ENCODE measurements at places on chromosomes 2 and 18.
A peak's percentile ranks its signal among the peaks of the same experiment; 100 is the strongest.

DNA sequence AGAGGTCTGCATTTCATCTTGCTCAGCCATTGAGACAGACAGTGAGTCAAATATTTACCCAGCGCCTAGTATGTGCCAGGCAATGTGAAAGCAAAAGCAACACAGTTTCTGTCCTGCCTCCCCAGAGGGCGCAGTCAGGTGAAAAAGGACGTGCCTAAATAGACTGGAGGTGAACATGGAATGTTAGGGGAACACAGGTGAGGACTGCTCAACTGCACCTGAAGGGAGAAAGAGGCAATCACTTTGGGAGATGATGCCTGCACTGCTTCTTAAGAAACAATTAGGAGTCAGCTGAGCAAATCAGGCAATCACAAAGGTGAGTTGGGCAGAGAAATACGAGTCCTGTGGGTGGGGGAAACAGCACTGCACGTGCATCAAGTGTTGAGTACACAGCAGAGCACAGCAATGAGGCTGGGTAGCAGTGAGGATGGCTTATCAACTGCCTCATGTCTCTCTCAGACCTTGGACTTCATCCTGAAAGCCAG lies 218.3 kb upstream of the SMAD7 start:
- DNase-seq: peak; percentile 2

DNA sequence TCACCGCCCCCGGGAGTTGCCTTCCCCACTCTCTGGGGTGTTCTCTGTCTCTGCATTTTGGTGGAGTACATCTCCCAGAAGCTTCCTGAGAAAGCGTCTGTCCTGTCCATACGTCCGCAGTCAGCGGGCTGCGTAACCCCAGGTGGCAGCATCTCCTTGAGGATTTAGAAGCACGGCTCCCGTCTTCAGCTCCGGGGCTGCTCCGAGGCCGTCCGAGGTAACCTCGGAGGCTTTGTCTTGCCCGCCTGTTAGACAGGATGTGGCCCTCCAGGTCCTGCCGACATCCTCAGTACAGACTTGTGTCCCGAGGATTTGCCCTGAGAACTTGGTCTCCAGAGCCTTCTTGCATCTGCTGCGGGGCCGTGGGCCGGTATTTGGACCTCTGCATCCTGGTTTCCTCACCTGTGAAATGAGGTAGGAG lies 58.4 kb downstream of the CTDP1 start:
- DNase-seq: no peak

GRCh38 chr2:141362311-141362710 lies 768.5 kb downstream of the LRP1B start:
- no peak for DNase-seq

DNA sequence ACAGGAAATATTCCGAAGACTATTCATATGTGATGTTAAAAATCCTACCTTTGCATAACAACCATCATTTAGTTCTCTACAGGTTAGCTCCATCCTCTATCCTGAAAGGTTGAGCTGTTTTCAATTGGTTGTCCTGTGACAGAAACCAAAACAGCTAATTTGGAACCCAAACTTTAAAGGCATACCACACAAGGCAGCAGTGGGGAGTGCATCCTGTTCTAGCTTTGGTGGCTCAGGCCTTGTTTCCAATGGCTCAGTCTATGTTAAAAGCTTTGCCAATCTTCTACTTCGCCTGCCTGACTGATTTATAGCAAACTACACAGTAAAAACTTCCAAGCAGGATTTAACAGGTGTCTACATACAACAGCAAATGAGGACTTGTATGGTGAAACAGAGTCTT lies 3.2 kb downstream of the CD226 start:
- no peak for DNase-seq

GRCh38 chr2:211033765-211034164 lies 477.4 kb downstream of the CPS1 start:
- DNase-seq: no peak

DNA sequence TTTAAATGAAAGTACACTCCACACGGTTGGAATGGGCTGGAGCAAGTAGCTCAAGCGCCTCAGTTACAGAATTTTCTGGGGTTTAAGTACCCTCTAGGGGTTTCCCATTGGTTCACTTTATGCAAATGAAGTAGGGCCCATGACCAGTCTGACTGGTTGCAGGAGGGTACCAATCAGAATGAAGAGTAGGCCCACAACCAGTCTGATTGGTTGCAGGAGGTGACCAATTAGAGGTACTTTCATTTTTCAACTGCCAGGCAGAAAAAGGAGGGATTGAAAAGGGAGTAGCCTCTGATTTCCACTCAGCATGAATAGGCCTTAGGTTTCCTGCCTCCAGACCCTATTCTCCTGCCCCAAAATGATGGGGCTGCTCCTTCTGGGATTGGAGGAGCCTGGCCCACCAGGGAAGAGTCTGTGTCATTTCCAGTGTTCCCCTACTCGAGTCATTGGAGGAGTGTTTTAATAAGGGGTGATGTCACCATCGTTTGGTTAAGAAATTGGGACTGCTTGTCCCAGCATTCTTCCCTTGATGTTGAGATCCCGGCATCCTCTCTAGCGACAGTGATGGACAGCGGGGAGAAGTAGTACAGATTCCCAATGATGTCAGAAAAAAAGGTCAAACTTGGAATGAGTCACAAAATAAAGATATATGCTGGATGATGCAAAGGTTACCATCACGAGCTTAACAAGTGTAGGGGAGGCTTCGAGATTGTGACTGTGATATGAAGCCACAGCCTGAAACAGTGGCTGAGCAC lies 210.4 kb downstream of the SH3BP4 start:
- no peak for DNase-seq

DNA sequence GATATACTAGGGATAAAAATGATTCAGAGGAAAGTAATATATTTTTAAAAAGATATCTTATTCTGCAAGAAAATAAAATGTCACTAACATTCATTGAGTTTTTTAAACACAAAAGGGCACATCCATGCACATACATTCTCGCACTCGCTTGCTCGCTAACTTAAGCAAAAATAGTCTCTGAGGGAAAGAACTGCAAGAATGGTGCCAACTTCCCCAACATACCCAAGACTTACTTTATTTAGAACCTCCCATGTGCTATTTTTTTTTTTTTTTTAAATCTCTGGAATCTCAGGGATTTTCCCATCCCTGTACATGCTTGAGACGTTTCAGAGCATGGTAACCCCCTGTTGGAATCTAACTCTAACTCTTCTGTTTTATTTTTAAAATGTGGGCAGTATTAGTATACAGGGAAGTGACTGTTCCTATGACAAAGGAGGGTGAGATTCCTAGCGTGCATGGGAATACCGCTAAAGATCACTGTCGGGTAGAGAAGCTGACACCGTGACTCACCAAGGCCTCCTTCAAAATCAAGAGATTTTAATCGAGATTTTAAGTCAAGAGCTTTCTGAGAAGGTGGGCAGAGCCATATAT lies 187.9 kb upstream of the ZEB2 start:
- no peak for DNase-seq

GRCh38 chr2:42999391-42999841 lies 207.0 kb upstream of the HAAO start:
- no peak for DNase-seq

- DNase-seq: no peak
Measured at GRCh38 chr2:193907561-193907960, 1712.8 kb upstream of the TMEFF2 start.

DNA sequence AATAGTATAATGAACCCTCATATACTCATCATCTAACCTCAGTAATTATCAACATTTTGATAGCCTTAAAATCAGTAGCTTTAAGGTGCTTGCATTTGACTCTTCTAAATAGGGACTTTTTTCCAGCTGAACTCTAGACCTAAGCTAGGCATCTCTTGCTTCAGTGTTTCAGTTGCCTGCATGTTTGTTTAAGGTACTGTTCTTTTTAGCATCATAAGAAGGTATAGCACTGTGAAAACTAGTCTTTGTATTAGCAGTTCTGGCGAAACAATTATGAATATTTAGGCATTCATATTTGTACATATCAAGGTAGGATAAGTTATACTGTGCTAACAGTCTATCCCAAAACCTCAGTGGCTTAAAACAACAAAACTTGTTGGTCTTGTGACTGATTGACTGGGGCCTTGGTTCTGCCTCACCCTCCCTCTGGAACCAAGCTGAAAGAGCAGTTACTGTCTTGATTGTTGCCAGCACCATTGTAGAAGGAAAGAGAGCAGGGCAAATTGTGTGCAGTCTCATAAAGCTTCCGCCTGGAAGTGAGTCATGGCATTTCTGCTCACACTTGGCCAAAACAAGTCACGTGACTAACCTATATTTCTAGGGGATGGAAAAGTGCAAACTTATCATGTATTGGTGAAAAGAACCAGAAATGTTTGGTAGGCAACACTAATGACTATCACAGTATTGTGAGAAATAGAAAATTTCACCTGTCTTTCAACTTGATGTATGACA lies 24.3 kb downstream of the GALNT1 start:
- no peak for DNase-seq

DNA sequence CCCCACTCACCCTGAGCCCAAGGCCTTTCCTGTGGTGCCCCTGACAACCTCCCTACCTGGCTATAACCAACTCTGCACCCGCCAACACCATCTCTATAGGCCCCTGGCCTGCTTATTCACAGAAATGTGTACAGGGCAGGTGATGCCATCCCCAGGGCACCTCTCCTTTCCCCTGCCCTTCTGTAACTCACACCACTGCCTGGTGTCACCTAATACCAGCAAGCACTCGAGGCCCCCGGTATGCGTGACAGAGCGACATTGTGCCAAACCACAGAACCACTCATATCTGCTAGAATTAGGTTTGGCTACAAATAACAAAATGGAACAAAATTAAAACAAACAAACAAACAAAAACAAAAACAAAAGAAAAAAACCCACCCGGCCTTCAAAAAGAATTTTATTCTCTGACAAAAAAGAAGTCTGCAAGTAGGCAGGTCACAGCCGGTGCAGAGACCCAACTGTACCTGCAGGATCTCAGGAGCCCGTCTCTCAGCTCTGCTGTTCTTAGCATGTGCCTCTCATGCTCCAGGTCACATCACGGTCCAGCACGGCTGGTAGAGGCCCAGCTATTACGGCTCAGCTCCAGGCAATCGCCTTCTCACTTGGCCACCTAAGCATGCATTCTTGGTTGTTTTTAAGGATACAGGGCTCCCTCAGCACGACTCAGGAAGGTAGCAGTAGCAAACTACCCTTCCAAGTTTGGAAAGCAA lies 51.4 kb downstream of the FAM178B start:
- DNase-seq: no peak

DNA sequence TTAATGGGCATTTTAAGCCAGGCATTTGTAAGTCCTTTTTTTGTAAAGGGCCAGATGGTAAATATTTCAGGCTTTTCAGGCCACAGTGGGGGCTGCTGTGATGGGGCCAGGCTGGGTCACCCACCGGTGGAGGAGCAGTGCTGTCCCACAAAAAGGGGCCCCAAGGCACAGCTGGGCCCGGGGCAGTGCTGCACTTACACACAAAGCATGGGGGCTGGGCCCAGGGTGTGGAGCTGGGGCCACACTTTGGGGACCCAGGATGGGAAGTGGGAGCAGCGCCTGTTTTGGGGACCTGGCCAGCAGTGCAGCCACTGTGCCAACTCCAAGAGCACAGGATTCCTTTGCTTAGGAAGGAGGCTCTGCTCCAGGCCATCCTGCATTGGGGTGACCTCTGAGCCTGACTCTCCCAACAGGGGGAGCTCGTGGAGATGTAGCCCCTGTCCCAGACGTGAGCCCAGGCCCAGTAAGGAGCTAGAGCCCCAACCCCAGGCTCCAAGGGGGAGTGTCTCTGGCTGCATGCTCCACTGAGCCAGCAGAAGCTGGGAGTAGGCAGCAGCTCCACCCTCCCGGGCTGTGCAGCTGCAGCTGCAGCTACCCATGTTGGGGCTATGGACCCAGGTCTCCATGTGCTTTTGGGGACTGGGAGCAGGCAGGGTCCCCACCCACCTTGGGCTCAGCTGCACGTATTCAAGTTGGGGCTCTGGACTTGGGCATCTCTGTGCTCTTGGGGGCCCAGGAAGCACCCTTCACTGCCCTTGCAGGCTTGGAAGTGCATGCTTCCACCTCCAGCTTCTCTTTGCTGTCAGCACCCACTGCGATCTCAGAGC lies 1036.5 kb upstream of the CNTNAP5 start:
- no peak for DNase-seq

- no peak for DNase-seq
Measured at GRCh38 chr2:196530910-196531309, 108.6 kb upstream of the CCDC150 start.

GRCh38 chr2:168694173-168694572 lies 108.3 kb upstream of the NOSTRIN start:
- no peak for DNase-seq

GRCh38 chr2:51011693-51012092 lies 20.2 kb downstream of the NRXN1 start:
- DNase-seq: no peak

- no peak for DNase-seq
Measured at GRCh38 chr2:73859721-73860586, 31.2 kb downstream of the STAMBP start.

GRCh38 chr2:186592137-186592875 lies 2.5 kb downstream of the ITGAV start:
- DNase-seq: no peak

Data from CD4-positive, alpha-beta T cell treated with Interferon gamma for 1 hour (primary cell).